Tibial artery (tissue), 4 donors: ENCODE measurements at places on chromosomes 6 and 20.
A peak's percentile ranks its signal among the peaks of the same experiment; 100 is the strongest.

- H3K4me1 ChIP-seq = no peaks in the 10 kb centered on the region
- H3K4me3 ChIP-seq = no peak overlapping the region
- H3K36me3 ChIP-seq = no peaks in the 10 kb centered on the region
Measured at GRCh38 chr6:158711264-158711663, 61.4 kb downstream of the SYTL3 start.

DNA sequence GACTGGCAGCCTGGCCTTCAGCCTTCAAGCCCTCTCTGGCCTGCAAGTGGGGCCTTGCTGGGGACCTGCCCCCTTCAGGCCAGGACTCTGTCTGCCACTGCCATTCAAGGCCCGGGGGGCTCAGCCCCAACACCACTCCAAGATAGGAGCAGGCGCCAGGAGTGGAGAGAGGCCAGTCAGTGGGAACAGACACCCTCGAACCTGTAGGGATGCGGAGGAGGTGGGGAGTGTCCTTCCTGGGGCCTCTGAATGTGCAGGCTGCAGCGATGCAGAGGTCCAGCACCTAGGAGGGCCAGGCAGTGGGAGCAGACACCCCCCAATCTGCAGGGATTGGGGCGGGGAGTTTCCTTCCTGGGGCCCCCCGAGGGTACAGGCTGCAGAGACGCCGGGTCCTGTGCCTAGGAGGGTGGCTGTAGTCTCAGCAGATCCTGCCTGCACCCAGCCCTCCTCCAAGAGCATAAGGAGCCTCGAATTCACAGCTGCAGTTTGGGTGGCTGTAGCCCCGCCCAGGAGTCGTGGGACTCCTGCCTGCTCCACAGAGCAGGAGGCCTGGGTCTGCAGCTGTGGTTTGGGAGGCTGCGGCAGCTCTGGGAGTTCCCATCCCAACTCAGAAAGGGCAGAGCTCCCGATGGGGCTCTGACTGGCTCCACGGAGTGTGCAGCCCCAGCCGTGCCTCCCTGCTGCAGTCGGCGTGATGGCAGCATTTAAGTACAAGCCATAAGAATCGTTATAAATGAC lies 33.1 kb downstream of the NR2E1 start:
- no peak overlapping the region for H3K4me3 ChIP-seq
- H3K4me1 ChIP-seq = no peaks in the 10 kb centered on the region
- no peak overlapping the region for H3K27ac ChIP-seq

GRCh38 chr6:11021003-11021402 lies 23.1 kb downstream of the ELOVL2 start:
- no peak overlapping the region for H3K27ac ChIP-seq
- no peaks in the 10 kb centered on the region for H3K27me3 ChIP-seq
- H3K4me3 ChIP-seq = no peak overlapping the region
- DNase-seq = no peak
- no peaks in the 10 kb centered on the region for H3K4me1 ChIP-seq

DNA sequence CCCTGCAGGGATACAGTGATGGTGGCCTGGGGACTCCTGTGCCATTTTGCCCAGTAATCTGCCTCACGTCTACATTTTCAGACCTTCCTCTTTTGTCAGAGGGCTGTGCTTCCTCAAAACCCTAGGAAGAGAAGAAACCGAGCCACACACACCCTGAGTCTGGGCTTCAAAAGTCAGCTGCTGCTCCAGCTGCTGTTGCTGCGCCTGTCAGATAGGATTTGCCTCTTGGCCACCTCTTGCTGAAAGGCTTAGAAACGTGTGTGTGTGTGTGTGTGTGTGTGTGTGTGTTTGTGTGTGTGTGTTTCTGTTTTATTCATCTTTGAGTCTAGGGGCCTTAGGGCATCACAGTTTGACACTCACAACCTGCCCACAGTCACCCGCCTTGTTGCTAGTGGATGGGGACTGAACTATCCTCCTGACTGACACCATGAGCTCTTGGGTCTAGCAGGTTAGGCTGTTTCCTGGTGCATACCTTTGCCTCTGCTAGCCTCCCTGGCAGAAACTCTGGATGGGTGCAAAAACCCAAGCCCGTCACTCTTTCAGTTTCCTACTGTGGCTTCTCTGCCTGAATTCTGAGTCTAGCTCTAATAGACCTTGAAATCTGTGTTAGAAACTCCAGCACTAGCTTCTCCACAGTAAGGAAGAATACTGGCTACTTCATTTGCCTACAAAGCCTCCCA lies 94.9 kb upstream of the CEP85L start:
- no peaks in the 10 kb centered on the region for H3K36me3 ChIP-seq
- no peaks in the 10 kb centered on the region for H3K4me1 ChIP-seq
- no peak overlapping the region for H3K27ac ChIP-seq

DNA sequence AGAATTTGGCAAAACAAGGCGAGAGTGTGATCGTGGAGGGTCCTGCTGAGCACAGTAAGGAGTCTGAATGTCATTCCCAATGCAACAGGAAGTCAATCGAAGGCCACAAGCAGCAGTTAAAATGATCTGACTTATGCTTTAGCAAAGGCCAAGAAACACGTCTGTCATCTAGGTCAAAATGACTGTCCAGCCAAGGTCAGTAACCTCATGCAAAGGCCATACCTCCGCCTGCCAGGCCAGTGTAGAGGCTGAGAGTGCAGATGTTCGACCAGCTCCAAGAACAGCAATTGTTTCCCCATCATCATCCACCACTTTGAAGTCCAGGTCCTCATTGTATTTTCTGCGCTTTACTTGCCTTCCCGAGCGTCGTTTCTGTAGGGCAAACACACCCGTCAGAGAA lies 105.6 kb downstream of the CHD6 start:
- no peak for DNase-seq
- peaks cover 7% of the 10 kb centered on the region for H3K36me3 ChIP-seq
- no peak overlapping the region for H3K4me3 ChIP-seq
- H3K27me3 ChIP-seq = no peaks in the 10 kb centered on the region
- no peak overlapping the region for H3K27ac ChIP-seq

DNA sequence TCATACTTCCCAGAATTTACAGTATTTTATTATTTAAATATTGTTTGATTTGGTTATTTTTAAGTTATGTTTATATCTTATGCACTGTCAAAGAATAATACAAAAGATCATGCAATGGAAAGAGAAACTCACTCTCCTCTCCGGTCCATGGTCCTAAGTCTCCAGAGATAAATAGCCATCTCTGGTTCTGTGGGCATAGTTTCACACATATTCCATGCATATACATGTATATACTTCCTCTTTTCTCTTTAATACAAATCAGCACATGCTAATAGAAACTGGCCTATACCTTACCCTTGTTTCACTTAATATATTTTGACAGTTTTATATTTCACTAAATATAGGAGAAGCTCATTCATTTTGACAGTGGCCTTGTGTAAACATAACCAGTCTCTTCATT lies 901.7 kb upstream of the CITED2 start:
- H3K36me3 ChIP-seq = no peaks in the 10 kb centered on the region
- H3K27me3 ChIP-seq = no peaks in the 10 kb centered on the region
- no peak overlapping the region for H3K27ac ChIP-seq
- no peaks in the 10 kb centered on the region for H3K4me1 ChIP-seq

GRCh38 chr6:87848616-87849015 lies 146.6 kb upstream of the AKIRIN2 start:
- DNase-seq = no peak
- H3K4me3 ChIP-seq = no peak overlapping the region
- no peaks in the 10 kb centered on the region for H3K27me3 ChIP-seq
- H3K4me1 ChIP-seq = peaks cover 5% of the 10 kb centered on the region
- no peak overlapping the region for H3K27ac ChIP-seq

GRCh38 chr6:48535582-48536009 lies 424.6 kb upstream of the PTCHD4 start:
- H3K4me1 ChIP-seq = no peaks in the 10 kb centered on the region
- no peaks in the 10 kb centered on the region for H3K36me3 ChIP-seq
- no peak overlapping the region for H3K4me3 ChIP-seq
- no peak for DNase-seq
- H3K27me3 ChIP-seq = no peaks in the 10 kb centered on the region

DNA sequence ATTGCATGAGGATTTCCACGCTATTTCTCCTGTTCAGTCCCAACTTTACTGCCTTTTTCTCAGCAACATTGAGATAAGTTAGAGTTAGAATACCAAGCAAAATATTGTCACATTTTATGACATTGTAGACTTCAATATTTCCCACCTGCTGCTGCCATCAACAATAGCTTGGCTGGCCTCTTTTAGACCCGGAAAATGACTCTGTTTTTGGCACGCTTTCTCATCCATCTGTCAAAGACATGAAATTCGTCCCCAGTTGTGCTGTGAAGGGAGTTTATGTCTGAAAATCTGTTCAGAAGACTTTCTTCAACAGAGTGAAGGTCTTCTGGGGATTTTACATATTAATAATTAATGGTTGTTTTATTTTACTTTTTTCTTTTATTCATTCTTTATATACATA lies 857.3 kb downstream of the FRK start:
- no peaks in the 10 kb centered on the region for H3K36me3 ChIP-seq
- H3K27ac ChIP-seq = no peak overlapping the region
- no peak overlapping the region for H3K4me3 ChIP-seq
- no peaks in the 10 kb centered on the region for H3K4me1 ChIP-seq

DNA sequence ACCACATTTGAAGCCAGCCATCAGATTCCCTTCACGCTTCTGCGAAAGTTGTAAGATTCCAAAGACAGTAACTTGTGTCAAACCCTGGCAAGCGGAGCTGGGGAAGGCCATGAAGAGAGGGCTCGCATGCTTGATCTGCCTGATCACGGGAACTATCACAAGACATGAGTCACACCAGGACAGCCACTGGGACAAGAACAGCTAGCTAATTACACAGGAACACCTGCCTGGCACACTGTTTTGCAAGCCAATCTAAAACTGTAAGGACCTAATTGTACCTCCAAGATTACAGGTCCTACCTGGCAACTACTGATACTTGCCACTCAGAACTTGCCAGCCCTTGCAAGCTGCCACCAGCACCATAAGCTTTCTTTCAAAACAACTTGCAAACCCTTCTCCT lies 289.3 kb downstream of the KIF16B start:
- H3K27ac ChIP-seq = no peak overlapping the region
- no peaks in the 10 kb centered on the region for H3K4me1 ChIP-seq
- H3K4me3 ChIP-seq = no peak overlapping the region
- DNase-seq = no peak

GRCh38 chr6:13336553-13336952 lies 8.2 kb upstream of the TBC1D7 start:
- no peak overlapping the region for H3K27ac ChIP-seq
- no peak overlapping the region for H3K4me3 ChIP-seq
- no peaks in the 10 kb centered on the region for H3K4me1 ChIP-seq
- peak; percentile 87 for DNase-seq
- no peaks in the 10 kb centered on the region for H3K36me3 ChIP-seq

DNA sequence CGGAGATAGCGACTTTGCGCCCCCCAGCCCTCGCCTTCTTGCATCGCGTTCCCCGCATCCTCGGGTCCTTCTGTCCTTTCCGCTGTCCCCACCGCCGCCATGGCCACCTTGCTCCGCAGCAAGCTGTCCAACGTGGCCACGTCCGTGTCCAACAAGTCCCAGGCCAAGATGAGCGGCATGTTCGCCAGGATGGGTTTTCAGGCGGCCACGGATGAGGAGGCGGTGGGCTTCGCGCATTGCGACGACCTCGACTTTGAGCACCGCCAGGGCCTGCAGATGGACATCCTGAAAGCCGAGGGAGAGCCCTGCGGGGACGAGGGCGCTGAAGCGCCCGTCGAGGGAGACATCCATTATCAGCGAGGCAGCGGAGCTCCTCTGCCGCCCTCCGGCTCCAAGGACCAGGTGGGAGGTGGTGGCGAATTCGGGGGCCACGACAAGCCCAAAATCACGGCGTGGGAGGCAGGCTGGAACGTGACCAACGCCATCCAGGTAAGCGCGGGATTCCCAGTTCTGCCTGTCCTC lies 401 bp downstream of the SLC32A1 start:
- H3K36me3 ChIP-seq = no peaks in the 10 kb centered on the region
- no peak for DNase-seq
- H3K4me3 ChIP-seq = no peak overlapping the region

DNA sequence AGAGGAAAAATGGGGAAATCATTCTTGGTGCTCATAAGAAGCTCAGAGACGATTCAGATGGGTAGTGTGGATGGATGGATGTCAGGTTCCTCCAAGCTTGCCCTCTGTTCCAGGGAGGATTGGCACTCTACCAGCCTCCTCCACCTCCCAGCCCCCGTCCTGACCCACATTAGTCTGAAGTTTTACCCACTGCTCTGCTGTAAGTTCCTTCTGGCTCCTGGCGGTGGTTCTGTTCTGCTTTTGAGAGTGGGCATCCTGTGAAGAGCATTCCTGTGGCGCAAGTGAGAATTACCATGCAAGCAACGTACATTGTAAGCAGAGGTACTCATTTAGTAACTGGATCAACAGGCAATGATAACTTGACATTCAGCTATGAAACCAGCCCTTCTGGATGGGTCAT lies 103.4 kb downstream of the SYNDIG1 start:
- DNase-seq = no peak
- no peaks in the 10 kb centered on the region for H3K36me3 ChIP-seq
- H3K4me1 ChIP-seq = no peaks in the 10 kb centered on the region
- H3K27ac ChIP-seq = no peak overlapping the region

GRCh38 chr20:10240655-10241054 lies 22.0 kb downstream of the SNAP25 start:
- no peak overlapping the region for H3K4me3 ChIP-seq
- DNase-seq = no peak
- H3K36me3 ChIP-seq = no peaks in the 10 kb centered on the region
- no peaks in the 10 kb centered on the region for H3K4me1 ChIP-seq

GRCh38 chr6:137496909-137497720 lies 2.9 kb upstream of the OLIG3 start:
- H3K4me3 ChIP-seq = peak overlapping the region; percentile 31
- H3K4me1 ChIP-seq = peaks cover 51% of the 10 kb centered on the region
- no peak overlapping the region for H3K27ac ChIP-seq
- H3K36me3 ChIP-seq = no peaks in the 10 kb centered on the region
- H3K27me3 ChIP-seq = no peaks in the 10 kb centered on the region
- no peak for DNase-seq

DNA sequence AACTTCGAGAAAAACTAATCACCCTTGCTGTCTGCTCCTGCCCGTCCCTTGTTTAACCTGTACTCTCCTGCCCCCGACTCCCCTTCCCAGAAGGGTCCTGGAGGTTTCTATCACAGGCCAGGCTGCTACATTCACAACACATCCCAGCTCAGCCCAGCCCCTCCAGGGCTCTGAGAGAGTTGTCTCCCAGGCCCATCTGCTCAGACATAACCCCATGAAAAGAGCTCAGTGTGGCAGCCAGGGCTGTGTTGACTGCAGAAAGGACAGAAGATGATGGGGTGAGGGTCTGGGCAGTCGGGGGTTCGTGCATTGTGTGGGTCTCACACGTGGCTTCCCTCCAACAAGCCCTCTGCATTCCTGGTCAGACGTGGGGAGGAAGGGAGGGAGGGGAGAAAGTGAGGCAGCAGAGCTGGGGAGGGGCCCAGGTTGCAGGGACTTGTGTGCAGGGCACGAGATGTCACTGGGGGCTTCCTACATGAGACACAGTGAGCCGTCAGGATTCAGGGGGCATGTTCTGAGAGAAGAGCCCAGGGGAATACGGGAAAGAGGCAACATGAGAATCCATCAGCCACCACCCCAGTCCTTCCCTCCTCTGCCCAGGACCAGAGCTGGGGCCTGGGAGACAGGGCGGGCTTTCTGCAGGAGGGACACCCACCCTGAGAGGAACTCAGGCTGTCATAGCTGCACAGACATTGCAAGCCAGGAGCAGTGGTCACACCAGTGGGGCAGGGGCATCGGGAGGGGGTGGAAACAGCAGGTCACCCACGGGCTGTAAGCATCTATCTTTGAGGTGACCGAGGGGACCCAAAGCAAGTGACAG lies 372.9 kb downstream of the PREX1 start:
- no peaks in the 10 kb centered on the region for H3K36me3 ChIP-seq
- no peak overlapping the region for H3K4me3 ChIP-seq
- peaks cover 37% of the 10 kb centered on the region for H3K27me3 ChIP-seq
- no peaks in the 10 kb centered on the region for H3K4me1 ChIP-seq
